ENCODE measurements at places on chromosomes 1 and 21. TPM values are rescaled to one million over a fixed set of nuclear protein-coding genes. Genes with fewer than 3 reads are reported as not detected.

GRCh38 chr1:55584526-55585401 is 369.6 kb upstream of the USP24 start:
- no peak for DNase-seq

DNA sequence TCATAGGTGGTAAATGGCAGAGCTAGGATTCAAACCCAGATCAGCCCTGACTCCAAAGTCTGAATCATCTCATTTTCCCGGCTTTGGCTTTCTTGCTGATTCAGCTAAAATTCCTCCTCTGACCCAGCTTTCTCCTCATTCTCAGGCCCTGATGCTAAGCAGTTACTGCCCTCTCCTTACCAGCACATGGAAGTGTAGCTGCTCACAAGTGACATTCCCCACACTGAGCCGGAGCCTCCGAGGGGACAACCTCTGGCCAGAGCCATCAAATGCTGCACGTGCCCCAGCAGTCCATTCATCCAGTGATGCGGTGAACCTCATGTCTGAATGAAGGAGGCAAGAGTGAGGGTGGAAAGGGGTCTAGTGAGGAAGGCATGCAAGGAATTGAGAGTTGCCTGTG is 11.1 kb downstream of the ITGA10 start:
- DNase-seq, result no peak

GRCh38 chr1:34398916-34399275 is 222.2 kb downstream of the C1orf94 start:
- no peak for DNase-seq

- no peak for DNase-seq
These were observed 202.3 kb downstream of the HIVEP3 start for GRCh38 chr1:41716188-41717130.

GRCh38 chr1:204449678-204450280 is 38.2 kb upstream of the PPP1R15B start:
- no peak for DNase-seq

DNA sequence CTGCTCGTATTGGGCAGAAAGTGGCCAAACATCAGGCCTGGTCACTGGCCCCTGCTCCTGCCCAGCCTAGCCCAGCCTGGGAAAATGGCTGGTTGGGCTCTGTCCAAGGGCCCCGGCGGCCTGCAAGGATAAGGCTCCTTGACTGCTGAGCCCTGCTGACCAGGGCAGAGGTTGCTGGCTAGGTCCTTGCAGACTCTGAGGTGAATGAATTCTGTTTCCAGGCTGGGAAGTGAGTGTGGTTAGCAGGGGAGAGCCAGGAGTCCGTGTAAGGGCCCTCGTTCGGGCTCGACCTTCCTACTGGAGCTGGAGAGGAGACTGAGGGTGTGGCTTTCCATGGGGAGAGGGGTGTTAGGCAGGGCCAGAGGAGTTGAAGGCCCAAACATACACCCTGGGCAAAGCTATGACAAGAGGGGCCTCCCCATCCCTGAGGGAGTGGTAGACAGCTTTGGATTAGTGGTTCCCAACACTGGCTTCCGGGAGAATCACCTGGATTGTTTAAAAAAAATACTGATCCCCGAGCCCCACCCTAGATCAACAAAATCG is 20.6 kb downstream of the CSF1 start:
- peak; percentile 77 for DNase-seq

Gene ZNF648
- not detected for total RNA-seq

Gene C1orf74
- total RNA-seq, result 4.0 TPM
